ENCODE measurements at places on chromosomes 3 and 15.
A peak's percentile ranks its signal among the peaks of the same experiment; 100 is the strongest.

DNA sequence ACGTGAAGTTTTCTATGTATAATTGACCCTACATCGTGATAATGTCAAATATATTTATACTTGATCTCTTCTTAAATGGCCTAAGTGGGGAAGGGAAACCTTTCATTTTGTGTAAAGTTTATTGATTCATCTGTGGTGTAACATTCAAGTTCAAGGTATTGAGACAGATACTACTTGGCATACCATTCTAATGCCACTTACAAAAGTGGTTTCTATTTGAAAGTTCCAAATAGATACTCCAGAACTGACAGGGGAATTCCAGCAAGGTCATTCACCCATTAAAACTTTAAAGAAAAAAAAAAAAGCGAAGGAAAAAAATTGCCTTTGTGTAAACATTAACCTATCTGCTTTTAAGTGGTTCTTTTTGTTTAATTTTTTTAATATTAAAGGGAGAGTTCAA, 45.3 kb upstream of the MAP3K13 start:
- DNase-seq: no peak

DNA sequence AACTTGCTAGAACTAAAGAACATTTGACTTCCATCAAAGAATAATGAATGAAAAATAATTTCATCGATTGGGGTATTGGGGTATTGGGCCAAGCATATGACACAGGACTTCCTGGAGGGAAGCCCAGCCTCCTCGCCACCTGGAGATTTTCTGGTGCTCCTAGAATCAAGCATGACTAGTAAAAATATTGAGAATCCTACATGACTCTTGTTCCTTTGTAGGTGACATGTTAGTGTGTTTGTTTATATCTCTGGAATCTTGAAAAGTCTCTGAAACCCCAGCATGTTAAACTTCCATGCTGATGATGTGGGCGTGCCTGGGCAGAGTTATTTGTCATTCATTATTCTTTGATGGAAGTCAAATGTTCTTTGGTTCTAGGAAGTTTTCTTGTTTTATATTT, 90.1 kb upstream of the EPHB3 start:
- no peak for DNase-seq

GRCh38 chr3:187930021-187930420, 184.8 kb upstream of the BCL6 start:
- no peak for DNase-seq

- DNase-seq: no peak
These were observed 19.8 kb upstream of the MTHFS start for GRCh38 chr15:79916502-79917132.

- peak; percentile 47 for DNase-seq
These were observed 10.8 kb upstream of the MFSD1 start for GRCh38 chr3:158790901-158791589.

DNA sequence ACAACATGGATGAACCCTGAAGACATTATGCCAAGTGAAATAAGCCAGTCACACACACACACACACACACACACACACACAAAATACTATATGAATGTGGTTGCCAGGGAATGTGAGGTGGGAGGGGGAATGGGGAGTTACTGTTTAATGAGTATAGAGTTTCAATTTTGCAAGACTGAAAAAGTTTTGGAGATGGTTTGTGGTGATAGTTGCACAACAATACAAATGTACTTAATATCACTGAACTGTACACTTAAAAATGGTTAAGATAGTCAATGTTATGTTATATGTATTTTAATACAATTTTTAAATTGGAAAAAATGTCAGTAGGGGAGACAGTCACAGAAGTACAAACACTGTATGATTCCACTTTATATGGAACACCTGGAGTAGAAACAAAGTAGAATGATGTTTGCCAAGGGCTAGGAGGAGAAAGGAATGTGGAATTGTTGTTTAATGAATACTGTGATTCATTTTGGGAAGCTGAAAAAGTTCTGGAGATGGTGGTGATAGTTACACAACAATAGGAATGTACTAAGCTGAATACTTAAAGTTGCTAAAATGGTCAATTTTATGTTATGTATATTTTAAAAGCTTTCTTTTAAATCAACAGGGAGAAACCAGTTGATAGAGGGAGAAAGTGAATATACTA, 76.6 kb downstream of the RPL39L start:
- no peak for DNase-seq

DNA sequence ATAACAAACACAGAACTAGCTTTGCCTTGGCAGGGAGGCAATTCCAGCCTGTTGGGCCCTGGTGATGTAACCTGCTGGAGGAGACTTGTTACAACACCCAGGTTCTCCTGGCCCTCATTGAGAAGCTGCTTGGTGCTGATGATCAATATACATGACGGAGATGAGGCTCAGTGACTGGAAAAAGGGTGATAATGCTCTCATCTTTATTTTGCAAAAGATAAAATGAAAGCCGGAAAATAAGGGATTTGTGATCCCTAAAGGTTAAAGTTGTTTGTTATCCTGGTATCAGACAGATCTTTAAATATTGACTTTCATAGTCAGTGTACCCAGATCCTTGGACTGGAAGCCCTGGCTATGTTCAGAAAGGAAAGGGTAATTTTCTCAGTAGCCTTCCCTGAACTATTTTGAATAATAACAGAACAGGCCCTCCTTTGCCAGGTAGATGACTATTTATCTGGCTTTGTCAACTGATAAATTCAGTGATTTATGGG, 118.9 kb upstream of the MEIS2 start:
- DNase-seq: no peak

DNA sequence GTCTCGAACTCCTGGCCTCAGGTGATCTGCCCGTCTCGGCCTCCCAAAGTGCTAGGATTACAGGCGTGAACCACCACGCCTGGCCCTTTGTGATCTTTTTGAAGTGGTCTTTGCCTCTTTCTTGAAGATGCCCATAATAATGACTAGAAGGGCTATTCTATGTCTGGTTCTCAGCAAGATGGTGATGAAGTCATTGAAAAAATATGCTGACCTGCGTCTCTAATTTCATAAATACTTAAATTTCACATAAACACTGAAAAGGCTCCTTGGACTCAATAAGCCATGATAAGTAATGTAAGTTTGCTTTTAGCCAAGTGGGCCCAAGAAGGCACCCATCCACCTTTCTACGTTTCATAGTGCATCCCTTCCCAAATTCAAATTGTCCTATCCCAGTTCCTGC, 775 bp upstream of the MAPK6 start:
- DNase-seq: peak; percentile 31

Data from HTR-8/SVneo (cell line).